ENCODE measurements at places on chromosomes 11 and 22. TPM values are rescaled to one million over a fixed set of nuclear protein-coding genes. Genes with fewer than 3 reads are reported as not detected.

DNA sequence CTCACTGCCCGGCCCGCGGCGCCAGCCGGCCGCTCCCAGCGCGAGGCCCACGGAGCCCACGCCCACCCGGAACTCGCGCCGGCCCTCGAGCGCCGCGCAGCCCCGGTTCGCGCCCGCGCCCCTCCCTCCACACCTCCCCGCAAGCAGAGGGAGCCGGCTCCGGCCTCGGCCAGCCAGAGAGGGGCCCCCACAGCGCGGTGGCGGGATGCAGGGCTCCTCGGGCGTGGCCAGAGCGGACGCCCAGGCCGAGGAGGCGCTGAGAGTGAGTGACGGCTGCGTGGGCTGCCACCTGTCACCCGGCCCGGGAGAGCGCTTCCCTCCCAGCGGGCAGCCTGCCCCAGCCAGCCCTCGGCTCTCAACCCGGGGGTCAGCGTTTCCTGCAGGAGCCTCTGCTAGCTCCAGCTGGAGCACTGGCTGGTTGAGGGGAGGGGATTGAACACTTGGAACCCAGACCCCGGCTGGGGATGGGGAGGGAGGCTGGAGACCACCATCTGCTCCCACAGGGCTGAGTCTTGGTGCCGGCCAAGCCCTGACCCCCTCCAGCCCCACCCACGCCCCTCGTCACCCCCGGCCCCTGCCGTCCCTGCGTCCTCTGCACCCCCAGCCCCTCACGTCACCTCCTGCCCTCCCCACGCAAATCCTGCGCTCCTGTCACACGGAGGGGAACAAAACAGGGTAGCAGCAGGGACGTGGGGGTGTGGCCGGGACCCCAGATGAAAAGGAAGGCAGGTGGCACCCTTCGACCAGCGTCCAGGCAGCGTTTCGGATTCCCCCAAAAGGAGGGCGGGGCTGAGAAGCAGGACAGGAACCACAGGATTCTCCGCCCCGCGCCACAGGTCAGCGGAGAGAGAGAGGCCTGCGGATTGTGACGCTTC, 157.0 kb downstream of the BRD1 start:
- no peak for DNase-seq

DNA sequence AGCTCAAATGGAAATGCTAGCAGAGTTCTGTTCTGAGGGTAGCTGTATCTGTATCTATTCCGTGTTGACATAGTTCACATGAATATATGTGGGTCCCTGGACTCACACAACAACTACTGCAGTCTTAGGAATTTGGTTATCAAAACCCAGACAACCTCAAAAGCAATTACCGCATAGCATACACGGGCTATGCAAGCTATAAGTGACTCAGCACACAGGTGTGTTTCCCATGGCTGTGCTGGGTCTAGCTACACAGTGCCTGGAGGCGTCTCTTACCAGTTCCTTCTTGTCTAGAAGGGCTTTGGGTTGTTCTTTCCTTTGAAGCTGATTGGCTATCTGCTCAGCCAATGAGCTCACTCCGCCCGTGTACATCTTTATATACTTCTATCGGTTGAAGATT, 98.2 kb upstream of the BID start:
- no peak for DNase-seq

GRCh38 chr11:123408619-123409455, 21.2 kb upstream of the GRAMD1B start:
- DNase-seq = no peak

DNA sequence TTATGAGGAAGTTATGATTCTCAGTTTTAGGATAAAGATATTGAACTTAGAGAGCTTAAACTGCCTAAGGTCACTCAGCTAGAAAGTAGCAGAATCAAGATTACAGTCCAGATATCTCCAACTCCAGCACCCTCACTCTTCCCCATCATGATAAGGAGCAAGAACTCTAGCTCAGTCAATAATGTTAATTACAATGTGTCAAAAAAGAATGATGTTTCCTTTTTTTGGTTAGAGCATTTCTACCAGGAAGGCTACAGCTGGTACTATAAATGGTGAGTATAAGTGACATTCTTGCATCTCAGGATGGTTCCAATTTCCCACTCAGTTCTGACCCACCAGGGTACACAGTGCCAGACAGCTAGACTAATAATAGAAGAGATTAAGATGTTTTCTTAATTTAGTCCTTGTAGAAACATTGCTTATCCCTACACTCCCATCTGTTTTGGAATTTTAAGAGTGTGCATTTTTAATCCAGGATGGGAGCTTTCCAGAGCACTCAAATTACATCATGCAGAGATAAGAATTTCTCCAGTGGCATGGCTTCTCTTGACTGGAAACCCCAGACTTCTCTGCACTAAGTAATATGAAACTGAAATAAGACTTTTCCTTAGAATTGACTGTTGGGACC, 21.6 kb upstream of the BBOX1 start:
- DNase-seq = no peak

The TIMP3 gene
- total RNA-seq = 26.7 TPM

- no peak for DNase-seq
Observed at GRCh38 chr11:133782116-133782725, 63.1 kb downstream of the SPATA19 start.

GRCh38 chr11:128497061-128497775, 90.1 kb downstream of the ETS1 start:
- DNase-seq = no peak

All from cerebellum (tissue), 4 donors.